ENCODE measurements at places on chromosomes 4 and X. TPM values are rescaled to one million over a fixed set of nuclear protein-coding genes. Genes with fewer than 3 reads are reported as not detected.

The VCX3B gene
- total RNA-seq, result not detected

- no peaks in the 10 kb centered on the region for H3K36me3 ChIP-seq
- no peaks in the 10 kb centered on the region for H3K4me1 ChIP-seq
- H3K27me3 ChIP-seq, result no peaks in the 10 kb centered on the region
- H3K4me3 ChIP-seq, result no peak overlapping the region
- no peak overlapping the region for H3K27ac ChIP-seq
These were observed 148.2 kb downstream of the FAM47B start for GRCh38 chrX:35090801-35091200.

DNA sequence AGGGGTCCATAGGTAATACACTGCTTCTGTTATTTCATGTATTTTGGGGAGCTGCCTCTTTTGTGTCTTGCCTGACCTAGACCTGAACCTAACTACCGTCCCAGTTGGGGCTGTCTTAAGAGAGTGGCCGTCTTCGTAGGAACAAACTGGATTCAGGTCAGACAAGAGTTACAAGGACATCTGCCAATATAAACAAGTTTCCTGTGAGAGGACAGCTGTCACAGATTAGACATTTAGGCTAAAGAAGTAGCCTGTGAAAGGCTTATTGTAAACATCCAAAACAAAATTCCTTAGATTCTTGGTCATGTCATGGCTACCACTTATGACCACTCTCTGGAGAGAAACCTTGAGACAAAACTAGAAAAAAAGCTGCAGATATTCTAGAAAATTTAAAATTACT, 797.6 kb upstream of the AADAT start:
- H3K36me3 ChIP-seq, result no peaks in the 10 kb centered on the region
- no peak overlapping the region for H3K4me3 ChIP-seq
- no peak overlapping the region for H3K27ac ChIP-seq
- no peak for DNase-seq
- H3K4me1 ChIP-seq, result no peaks in the 10 kb centered on the region
- H3K27me3 ChIP-seq, result no peaks in the 10 kb centered on the region

The IL9R gene
- 7.1 TPM for total RNA-seq

The GPR119 gene
- not detected for total RNA-seq

The GYG2 gene
- total RNA-seq, result not detected

DNA sequence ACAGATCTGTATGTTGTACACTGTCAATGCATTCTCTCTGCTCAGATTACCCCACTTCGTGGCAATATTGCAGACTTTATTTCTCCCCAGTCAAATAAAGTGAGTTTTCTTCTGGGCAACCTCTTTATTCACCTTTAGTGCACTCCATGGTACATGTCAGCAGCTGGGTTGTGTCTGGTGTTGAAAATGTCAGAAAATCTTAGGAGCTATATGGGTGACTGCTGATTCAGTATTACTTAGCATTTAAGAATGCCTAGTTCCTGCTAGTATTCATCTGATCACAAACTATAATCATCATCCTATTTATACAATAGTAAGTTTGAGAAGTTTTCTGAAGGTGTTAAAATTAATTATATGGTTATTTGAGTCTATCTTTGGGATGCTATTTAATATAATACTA, 112.5 kb downstream of the CFAP299 start:
- H3K27ac ChIP-seq, result no peak overlapping the region
- no peaks in the 10 kb centered on the region for H3K36me3 ChIP-seq
- H3K4me1 ChIP-seq, result no peaks in the 10 kb centered on the region
- H3K4me3 ChIP-seq, result no peak overlapping the region
- DNase-seq, result no peak

The FAM53A gene
- total RNA-seq, result 1.9 TPM

The KDR gene
- total RNA-seq, result 19.2 TPM

DNA sequence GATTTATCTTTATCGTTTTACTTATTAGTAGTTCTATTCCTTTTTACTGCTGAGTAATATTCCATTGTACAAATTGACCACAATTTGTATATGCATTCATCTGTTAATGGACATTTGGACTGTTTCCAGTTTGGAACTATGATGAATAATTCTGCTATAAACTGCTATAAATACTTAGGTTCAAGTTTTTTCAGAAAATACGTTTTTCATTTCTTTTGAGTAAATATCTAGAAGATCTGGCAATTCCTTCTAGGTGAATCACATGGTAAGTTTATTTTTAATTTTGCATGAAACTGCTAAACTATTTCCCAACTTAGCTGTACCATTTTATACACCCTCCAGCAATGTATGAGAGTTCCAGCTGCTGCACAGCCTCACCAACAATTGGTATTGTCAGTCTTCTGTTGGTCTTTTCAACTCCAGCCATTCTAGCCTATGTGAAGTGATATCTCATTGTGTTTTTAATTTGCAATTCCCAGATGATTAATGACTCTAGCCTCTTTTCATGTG, 22.2 kb downstream of the LIN54 start:
- no peaks in the 10 kb centered on the region for H3K4me1 ChIP-seq
- no peaks in the 10 kb centered on the region for H3K27me3 ChIP-seq
- no peaks in the 10 kb centered on the region for H3K36me3 ChIP-seq

- no peaks in the 10 kb centered on the region for H3K27me3 ChIP-seq
- no peak overlapping the region for H3K4me3 ChIP-seq
- no peak for DNase-seq
- no peaks in the 10 kb centered on the region for H3K4me1 ChIP-seq
- no peaks in the 10 kb centered on the region for H3K36me3 ChIP-seq
- H3K27ac ChIP-seq, result no peak overlapping the region
These were observed 43.2 kb downstream of the PGRMC2 start for GRCh38 chr4:128244379-128244778.

GRCh38 chrX:153781428-153782047, 697 bp downstream of the SRPK3 start:
- no peak overlapping the region for H3K4me3 ChIP-seq
- H3K27me3 ChIP-seq, result no peaks in the 10 kb centered on the region
- H3K27ac ChIP-seq, result no peak overlapping the region
- H3K4me1 ChIP-seq, result no peaks in the 10 kb centered on the region
- no peaks in the 10 kb centered on the region for H3K36me3 ChIP-seq
